ENCODE measurements at places on chromosomes 6 and 20. TPM values are rescaled to one million over a fixed set of nuclear protein-coding genes. Genes with fewer than 3 reads are reported as not detected.

The SLC13A3 gene
- not detected for total RNA-seq

GRCh38 chr6:15042938-15043337 is 202.9 kb upstream of the JARID2 start:
- H3K4me3 ChIP-seq, result no peak overlapping the region
- DNase-seq, result no peak
- H3K4me1 ChIP-seq, result no peaks in the 10 kb centered on the region
- H3K27ac ChIP-seq, result no peak overlapping the region
- no peaks in the 10 kb centered on the region for H3K27me3 ChIP-seq

DNA sequence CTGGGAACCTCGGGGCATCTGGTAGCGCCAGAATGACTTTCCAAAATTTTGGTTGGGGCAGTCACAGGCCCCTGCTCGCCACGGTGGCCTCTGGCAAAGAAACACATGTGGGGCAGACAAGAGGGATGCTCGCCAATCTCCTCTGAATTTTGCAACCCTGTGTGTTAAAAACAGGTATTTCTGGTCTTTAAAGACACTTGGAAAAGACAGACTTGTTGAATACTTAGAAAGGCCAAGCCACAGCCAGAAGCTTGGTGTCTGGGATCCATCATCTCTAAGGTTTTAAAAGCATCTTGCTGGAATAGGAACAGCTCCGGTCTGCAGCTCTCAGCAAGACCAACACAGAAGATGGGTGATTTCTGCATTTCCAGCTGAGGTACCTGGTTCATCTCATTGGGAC is 31.2 kb downstream of the HLA-E start:
- DNase-seq, result no peak
- H3K27ac ChIP-seq, result no peak overlapping the region
- peaks cover 26% of the 10 kb centered on the region for H3K4me1 ChIP-seq

DNA sequence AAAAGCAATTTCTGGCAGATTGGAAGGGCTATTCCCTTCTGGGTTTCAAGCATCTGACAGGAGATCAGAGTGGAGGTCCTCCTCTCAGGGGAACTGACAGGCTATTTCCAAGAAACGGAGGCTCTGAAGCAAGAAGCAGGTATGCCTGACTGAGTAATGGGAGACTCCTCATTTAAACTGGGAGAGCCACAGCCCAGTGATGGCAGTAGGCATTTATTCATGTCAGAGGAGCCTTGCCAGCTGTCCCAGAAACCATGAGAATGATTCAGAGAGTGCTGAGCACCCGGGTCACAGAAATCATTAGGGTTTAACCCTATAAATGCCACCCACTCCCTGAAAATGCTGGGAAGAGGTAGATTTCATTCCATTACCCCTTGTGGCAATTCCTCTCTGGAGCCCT is 247.5 kb upstream of the RNF217 start:
- no peaks in the 10 kb centered on the region for H3K4me1 ChIP-seq
- H3K27ac ChIP-seq, result no peak overlapping the region
- DNase-seq, result no peak
- no peaks in the 10 kb centered on the region for H3K27me3 ChIP-seq

DNA sequence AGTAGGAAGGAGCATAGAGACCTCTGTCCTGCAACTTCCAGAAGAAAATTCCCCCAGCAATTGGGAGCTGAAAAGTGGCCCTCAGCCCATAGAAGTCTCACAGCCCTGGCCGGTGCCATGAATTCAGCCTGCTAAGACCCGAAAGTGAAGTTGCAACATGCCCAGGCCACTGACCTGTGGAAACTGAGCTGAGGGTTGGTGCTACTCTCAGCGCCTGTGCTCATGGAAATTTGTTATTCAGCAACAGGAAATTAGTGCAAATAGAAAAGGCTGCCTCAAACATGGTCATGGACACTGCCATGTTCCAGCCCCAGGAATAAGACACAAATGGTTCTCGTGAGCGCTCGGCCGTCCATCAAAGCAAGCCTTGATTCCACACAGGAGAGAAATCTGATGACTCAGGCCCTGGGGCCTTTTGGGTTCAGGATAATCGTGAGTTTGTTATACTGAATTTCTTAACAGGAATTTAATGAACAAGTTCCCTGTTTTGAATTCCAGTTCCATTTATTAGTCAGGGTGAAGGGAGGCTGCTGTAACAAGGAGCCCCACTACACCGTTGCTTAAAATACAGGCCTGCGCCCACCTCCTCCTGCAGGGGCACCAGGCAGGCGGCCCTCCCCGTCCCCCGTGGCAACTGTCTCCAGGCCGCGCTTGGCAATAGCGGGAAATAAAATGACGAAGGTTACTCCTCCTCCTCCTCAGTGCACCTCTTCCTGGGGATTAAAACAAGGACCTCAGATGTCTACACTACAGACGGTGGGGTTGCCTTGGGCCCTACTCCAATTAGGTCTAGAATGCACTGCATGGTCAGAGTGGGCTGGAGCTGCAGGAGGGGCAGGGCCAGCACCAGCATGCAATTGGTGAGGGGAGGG is 152.9 kb downstream of the ERMARD start:
- H3K4me1 ChIP-seq, result no peaks in the 10 kb centered on the region
- no peaks in the 10 kb centered on the region for H3K27me3 ChIP-seq
- H3K4me3 ChIP-seq, result no peak overlapping the region
- no peak overlapping the region for H3K27ac ChIP-seq

The GTSF1L gene
- not detected for total RNA-seq

The HAO1 gene
- not detected for total RNA-seq

The CST2 gene
- total RNA-seq, result not detected

DNA sequence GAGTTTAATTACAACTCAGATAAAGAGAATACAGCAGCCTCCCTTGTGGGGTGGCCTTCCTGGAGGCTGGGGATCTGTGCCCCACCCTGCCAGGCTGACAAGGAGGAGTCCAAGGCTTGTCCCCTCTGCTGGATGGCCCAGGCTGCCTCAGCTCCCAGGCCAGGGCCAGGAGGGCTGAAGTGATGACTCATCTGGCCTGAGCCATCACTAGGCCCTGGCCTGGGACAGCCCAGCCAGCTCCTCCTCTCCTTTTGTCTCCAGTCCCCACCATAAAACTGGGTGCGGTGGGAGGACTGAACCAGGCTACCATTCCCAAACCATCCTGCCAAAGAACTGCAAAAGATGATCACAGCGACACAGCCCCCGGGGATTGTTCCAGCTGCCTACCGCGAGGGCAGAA is 15.0 kb downstream of the GRM4 start:
- H3K36me3 ChIP-seq, result no peaks in the 10 kb centered on the region
- no peaks in the 10 kb centered on the region for H3K4me1 ChIP-seq
- DNase-seq, result no peak
- H3K27ac ChIP-seq, result no peak overlapping the region
- H3K27me3 ChIP-seq, result peaks cover 4% of the 10 kb centered on the region

- no peak overlapping the region for H3K4me3 ChIP-seq
- no peaks in the 10 kb centered on the region for H3K36me3 ChIP-seq
- H3K4me1 ChIP-seq, result no peaks in the 10 kb centered on the region
- no peaks in the 10 kb centered on the region for H3K27me3 ChIP-seq
Measured at GRCh38 chr6:113707194-113707593, 150.0 kb upstream of the MARCKS start.

GRCh38 chr6:111725446-111726112 is 119.9 kb upstream of the TRAF3IP2 start:
- DNase-seq, result no peak
- no peak overlapping the region for H3K4me3 ChIP-seq
- no peaks in the 10 kb centered on the region for H3K27me3 ChIP-seq
- H3K4me1 ChIP-seq, result peaks cover 96% of the 10 kb centered on the region
- H3K27ac ChIP-seq, result peak overlapping the region; percentile 36
- peaks cover 9% of the 10 kb centered on the region for H3K36me3 ChIP-seq

The SOBP gene
- not detected for total RNA-seq

The WFDC2 gene
- 1.6 TPM for total RNA-seq

The ARMH2 gene
- 3.1 TPM for total RNA-seq

- peak overlapping the region; percentile 58 for H3K27ac ChIP-seq
- H3K4me3 ChIP-seq, result no peak overlapping the region
- no peaks in the 10 kb centered on the region for H3K27me3 ChIP-seq
- H3K4me1 ChIP-seq, result peaks cover 79% of the 10 kb centered on the region
- no peak for DNase-seq
- H3K36me3 ChIP-seq, result peaks cover 11% of the 10 kb centered on the region
Measured at GRCh38 chr6:25007269-25007699, 71.5 kb upstream of the RIPOR2 start.

DNA sequence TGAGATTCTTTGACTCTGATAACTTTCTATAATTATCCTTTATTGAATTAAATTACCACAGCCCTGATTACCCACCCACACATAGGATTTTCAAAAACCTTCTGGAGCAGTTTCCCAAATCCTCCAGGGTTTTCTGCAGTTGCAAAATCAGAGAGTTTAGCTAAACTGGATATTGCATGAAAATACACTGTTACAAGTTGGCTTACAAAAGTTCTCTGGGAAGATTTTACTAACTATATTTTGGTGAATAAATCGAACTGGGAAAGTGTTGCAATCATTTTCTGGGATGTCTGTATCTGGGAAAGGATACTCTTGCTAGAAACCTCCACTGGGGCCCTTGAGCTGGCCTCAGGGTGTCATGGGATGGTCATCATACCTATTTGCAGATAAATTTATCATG is 97.6 kb upstream of the STMND1 start:
- no peaks in the 10 kb centered on the region for H3K27me3 ChIP-seq
- DNase-seq, result no peak
- no peaks in the 10 kb centered on the region for H3K4me1 ChIP-seq
- H3K36me3 ChIP-seq, result no peaks in the 10 kb centered on the region
- no peak overlapping the region for H3K27ac ChIP-seq
- no peak overlapping the region for H3K4me3 ChIP-seq

The SLC22A7 gene
- total RNA-seq, result not detected

The FAM135A gene
- total RNA-seq, result 11.3 TPM

Data from CD4-positive, alpha-beta memory T cell (primary cell).